ENCODE measurements at places on chromosomes 7 and 10.

- DNase-seq = no peak
Measured at GRCh38 chr10:89171996-89172395, 35.1 kb downstream of the CH25H start.

DNA sequence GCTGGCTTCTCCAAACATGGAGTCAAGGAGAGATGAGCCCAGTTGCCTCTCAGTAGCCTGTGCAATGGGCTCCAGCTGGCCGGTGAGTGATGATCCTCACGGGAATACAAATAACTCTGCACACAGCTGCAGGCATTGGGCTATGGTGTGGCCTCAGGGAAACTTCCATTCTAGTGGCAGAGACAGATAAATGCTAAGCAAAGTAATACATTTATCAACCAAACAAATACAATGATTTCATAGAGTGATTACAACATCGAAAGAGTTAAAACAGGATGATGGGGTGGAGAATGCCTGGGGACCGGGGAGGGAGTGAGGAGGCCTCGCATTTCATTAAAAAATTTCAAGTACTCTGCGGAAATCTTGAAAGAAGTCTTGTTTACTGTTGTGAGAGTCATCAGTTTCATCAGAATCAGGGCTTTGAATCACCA lies 15.0 kb upstream of the AKR1B1 start:
- DNase-seq = no peak

DNA sequence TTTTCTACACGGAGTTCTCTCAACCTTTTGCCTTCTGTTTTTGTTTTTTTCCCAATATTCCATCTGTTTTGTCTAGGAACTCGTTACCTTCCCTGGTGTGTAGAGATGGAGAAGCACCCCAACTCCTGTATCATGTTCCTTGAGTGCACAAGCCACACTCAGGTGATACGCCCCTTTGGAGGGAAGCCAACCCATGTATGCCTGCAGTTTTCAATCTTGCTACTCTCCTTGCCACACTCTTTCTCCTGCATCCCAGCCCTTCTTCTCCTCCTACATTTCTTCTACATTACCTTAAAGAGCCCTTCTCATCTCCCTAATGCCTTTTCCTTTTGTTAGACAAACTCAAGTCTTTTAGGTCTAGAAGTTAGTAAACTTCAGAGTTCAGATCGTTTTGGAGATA lies 10.2 kb upstream of the SP4 start:
- no peak for DNase-seq

- DNase-seq = peak; percentile 37
Measured at GRCh38 chr7:129607471-129608120, 3.9 kb upstream of the NRF1 start.

DNA sequence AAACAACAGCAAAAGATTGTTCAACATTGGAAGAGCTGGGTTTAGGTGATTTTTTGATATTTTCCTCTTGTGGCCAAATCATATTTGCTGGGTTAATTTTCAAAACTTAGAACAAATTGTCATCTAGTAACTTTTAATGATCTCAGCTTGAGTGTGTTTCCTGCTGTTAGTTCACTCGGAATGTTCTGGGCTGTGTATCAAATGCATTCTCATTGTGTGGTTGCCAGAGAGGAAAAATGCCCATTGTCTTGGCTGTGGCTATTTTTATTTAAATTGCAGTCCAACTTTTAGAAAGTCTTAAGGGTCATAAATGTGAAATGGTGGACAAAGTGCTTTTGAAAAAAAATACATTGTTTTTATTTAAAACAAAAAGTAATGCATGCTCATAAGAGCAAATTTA lies 542.0 kb downstream of the TNS3 start:
- DNase-seq = no peak

DNA sequence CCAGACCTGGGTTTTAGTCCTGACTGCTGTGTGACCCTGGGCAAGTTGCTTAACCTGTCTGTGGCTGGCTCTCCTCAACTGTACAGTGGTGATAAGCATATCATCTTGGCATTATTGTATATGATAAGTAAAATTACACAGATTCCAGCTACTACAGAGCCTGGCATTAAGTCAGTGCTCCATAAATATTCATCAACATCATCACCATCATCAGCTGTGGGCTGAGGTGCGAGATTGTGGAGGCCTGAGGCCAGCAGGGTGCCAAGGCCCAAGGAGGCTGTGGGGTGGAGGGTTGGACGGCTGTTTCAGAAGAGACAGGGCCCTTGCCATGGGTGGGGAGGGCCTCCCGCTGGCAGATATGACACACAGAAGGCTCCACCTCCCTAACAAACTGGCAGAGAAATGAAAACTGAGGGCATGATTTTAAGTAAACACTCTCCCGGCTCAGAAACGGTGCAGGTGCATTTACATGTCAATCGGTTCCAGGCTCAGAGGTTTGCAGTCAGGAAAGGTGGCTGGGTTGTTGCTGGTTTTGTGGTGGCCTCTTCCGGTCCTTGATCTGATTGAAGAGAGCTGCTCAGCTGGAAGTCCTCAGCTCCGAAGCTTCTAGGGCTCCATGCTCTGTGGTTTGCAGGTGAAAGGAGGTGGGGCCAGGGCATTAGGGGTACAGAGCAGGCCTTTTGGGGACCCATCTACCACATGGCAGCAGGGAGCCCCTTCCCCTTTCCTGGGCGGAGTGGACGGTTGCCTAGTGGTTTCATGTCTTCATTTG lies 10.2 kb downstream of the CRYGN start:
- DNase-seq = peak; percentile 75

DNA sequence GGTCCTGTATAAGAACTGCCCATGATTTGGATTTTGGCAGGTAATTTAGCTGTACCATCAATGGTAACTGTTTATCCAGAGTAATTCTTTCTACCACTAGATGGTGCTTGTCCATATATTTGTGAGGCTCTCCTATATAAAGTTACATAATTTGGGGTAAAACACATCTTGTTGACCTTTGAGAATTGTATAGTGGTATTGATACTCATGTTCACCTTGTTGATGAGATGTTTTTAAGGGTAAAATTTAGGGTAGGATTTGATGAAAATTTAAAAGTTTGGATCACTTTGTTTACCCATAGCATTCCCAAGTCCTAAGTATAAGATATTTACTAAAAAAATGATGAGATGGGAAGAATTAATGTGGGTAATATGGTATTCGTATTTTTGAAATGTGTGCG lies 31.6 kb downstream of the ST7 start:
- DNase-seq = no peak

GRCh38 chr7:131095346-131095745 lies 232.3 kb upstream of the MKLN1 start:
- DNase-seq = no peak

DNA sequence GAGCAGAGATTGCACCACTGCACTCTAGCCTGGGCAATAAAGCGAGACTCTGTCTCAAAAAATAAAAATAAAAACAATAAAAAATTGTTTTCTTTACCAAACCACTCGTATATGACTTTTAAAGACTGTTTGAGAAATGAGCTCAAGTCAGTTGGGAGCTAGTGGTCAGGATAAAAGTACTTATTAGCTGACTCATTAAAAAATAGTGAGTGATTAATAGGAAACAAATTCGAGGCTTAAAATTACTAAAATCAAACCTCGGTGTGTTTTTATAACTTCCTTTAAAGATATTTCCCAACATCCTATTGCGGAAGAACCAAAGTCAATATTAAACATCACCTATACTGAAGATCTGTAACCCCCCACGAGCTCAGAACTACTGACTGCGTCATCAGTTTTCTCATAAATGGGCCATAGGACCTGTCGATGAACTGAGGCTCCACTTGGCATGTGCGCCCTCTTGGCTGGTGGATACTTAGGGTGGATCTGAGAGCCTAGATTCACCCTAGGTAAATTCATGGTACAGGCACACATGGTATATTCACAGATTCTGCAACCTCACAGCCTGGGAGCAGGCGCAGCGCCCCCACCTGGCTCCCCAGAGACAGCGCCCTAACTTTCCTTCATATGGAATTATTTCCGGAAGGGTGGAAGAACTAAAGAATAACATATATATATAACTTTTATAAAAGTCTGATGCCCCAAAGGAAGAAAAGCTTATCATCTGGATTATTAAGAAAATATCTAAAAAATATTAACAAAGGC lies 9.2 kb downstream of the MKI67 start:
- no peak for DNase-seq

- no peak for DNase-seq
Measured at GRCh38 chr7:84547331-84547730, 352.7 kb upstream of the SEMA3A start.

DNA sequence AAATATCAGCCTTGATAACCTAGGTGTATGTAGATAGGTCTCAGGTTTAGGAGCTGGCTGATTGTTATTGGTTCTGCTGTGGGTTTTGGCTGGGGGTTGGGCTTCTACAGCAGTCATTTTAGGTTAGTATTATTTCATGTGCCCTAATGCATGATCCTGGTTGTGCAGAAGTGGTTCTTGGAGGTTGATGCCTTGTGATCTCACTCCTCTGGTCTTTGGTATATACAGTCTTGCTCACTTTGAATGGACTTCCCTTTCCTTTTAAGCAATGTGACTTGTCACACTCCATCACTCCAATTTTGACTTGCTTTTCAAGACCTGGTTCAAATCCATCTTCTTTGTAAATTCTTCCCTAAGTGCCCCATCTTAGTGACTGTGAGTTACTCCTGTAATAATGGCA lies 188.9 kb downstream of the LRMDA start:
- DNase-seq = no peak

DNA sequence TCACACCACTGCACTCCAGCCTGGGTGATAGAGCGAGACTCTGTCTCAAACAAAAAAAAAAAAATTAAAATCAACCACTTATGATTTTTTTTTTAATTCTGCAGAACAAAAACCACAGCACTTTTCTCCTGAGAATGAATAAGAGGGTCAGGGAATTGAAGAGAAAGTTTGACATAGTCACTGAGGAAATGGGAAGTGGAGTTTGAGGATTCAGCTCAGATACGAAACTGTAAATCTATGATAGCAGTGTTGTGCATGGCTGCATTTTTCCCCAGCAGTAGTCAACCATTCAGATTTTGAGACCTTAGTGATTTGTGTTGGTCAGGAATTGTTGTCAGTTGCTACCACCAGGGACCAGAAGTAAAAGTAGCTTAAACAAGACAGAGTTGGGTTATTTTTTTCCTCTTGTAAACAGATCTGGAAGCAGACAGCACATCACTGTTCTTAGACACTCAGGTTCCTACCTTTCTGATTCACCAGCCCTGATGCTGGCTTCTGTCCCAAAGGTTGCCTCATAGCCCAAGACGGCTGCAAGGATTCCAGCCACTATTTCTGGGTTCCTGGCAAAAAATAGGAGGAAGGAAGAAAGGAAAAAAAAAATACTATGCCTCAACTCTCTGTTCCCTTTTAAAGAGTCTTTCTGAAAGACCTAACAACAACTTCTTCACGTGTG lies 20.1 kb downstream of the PILRA start:
- no peak for DNase-seq

DNA sequence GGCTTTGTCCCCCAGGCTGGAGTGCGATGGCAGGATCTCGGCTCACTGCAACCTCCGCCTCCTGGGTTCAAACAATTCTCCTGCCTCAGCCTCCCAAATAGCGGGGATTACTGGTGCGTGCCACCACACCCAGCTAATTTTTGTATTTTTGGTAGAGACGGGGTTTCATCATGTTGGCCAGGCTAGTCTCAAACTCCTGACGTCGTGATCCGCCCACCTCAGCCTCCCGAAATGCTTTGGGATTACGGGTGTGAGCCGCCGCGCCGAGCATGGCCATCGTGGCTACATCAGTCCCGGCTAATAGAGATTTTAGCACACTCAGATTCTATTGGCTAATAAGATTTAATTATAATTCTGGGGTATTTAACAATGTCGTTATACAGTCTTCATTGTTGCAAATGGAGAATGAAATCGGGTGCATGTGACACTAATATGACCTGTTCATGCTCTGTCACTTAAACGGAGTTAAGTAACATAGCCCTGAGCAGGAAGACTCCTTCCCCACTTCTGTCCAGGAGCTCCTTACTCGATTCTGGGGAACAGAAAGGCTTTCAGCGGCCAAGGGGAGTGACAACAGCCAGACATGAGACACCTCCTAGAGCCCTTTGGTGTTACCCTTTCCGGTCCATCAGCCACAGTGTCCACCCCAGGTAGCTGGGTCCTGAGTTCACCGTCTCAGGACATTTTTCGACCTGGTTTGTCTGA lies 40.9 kb upstream of the FAM20C start:
- DNase-seq = no peak

DNA sequence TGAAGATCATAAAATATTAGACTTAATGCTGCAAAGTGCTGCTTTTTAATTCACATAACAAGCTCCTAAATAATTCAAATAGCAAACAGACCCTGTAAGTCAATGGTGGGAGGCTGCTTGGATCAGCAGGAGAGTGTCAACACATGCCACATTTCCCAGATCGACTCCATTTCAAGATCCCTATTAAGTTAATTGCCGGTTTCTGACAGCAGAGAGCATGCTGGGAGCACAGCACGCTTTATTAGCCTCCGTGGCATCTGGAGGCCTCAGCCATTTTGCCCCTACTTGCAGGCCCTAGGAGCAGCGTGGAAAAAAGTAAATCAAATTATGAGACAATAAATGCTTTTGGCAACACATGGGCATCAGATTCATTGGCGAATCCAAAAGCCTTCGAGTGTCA lies 201.0 kb downstream of the EMX2 start:
- DNase-seq = no peak
